Glomerular endothelial cell (primary cell): ENCODE measurements at places on chromosomes 4 and X. TPM values are rescaled to one million over a fixed set of nuclear protein-coding genes. Genes with fewer than 3 reads are reported as not detected.
A peak's percentile ranks its signal among the peaks of the same experiment; 100 is the strongest.

GRCh38 chr4:29002151-29002550 is 1718.0 kb upstream of the PCDH7 start:
- DNase-seq, result no peak

- DNase-seq, result no peak
These were observed 40.8 kb downstream of the STK26 start for GRCh38 chrX:132063862-132064261.

DNA sequence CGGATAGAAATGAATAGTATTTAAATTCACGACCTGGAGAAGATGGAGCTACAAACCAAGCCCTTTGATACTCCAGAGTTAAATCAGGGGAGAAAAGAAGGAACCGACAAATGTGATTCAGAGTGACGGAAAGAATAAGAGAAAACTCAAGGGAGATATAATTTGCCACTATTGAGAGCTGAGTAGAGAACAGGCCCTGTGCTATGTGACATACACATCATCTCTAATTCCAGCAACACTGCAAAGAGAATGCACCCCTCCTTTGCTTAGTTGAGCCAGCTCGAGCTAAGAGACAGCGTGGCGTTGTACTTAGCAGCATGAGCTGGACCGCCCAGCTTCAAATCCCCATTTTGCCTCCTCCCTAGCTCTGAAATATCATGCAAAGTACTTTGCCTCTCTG is 266.4 kb upstream of the TENM3 start:
- no peak for DNase-seq

DNA sequence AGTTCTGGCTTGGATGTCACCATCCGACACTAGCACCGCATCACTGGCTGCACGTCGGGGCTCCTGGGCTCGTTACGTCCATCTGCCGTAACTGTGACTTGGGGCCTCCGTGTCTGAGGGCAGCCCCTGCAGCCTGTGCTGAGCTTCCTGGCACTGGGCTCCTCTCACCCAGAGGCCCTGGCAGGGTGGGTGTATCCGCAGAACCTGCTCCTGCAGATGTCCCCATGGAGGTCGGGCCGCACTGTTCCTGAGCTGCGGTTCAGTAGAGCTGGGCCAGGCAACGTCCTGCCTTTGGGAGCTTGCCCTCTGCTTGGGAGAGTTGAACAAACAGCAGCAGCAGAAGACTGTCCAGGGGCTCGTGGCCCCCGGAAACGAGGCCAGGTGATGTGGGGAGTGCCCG is 71.4 kb downstream of the RGS12 start:
- no peak for DNase-seq

The NXF2B gene
- total RNA-seq, result not detected in 2 replicates

DNA sequence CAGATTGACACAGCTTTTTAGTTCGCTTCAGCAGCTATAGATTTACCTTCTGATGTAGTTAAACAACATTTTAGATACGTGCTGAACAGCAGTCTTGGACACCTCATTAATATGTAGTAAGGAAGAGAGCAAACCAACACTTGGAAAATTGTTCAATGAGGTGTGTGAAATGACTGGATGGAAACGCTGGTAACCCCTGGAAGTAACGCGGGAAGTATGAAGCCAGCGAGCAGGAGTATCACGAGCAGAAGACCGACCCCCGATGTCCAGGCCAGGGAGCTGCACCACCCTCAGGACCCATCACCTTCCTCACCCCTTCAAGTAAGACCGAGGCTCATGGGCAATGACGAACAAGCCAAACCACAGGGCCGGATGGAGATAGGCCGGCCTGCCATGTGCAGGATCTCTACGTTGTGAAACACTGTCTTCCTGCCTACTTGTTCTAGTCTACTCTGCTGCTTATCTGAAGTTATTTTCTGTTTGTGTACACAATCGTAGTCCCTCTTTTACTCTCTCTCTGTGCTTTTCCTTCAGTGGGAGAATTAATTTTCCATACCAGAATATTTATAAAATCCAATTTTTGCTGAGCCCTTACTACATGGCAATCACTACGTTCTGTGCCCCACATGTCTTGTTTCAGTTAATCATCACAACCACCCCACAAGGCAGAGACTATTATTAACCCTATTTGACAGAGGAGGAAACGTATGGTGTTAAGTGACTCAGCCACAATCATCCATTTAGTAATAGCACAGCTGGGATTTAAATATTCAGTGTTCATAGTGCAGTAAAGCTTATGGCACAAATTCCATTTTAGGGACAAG is 221.7 kb downstream of the APBB2 start:
- DNase-seq, result peak; percentile 81

The NDNF gene
- total RNA-seq, result 0.70 TPM in 1 of 2 replicates, not detected in the other
